ENCODE measurements at places on chromosomes 2 and 18.

DNA sequence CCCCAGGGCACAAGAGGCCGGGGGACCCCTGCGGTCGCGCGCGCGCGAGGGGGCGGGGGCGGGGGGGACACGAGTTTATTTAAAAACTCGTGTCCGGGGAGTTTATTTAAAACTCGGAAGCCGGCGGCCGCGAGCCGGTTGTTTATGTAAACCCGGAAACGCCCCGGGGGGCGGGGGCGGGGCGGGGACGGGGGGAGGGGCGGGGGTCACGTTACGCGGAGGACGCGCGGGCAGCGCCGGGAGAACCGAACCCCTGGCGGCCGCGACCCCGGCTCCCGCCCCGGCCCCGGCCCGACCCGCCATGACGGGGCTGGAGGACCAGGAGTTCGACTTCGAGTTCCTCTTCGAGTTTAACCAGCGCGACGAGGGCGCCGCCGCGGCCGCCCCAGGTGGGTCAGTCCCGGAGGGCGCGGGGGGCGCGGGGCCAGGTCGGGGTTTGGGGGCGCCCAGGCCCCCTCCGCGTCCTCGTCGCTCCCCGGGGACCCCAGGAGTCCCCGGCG lies 4.4 kb downstream of the NFATC1 start:
- DNase-seq = peak; percentile 65

- no peak for DNase-seq
These were observed 114.7 kb upstream of the DOCK10 start for GRCh38 chr2:225156853-225157451.

GRCh38 chr2:230016844-230017243 lies 51.9 kb downstream of the SLC16A14 start:
- no peak for DNase-seq

GRCh38 chr2:215594766-215595165 lies 158.9 kb upstream of the FN1 start:
- no peak for DNase-seq

GRCh38 chr18:61201511-61201910 lies 131.7 kb upstream of the CDH20 start:
- no peak for DNase-seq

- DNase-seq = no peak
These were observed 295.9 kb upstream of the LINC00305 start for GRCh38 chr18:64444819-64445218.

DNA sequence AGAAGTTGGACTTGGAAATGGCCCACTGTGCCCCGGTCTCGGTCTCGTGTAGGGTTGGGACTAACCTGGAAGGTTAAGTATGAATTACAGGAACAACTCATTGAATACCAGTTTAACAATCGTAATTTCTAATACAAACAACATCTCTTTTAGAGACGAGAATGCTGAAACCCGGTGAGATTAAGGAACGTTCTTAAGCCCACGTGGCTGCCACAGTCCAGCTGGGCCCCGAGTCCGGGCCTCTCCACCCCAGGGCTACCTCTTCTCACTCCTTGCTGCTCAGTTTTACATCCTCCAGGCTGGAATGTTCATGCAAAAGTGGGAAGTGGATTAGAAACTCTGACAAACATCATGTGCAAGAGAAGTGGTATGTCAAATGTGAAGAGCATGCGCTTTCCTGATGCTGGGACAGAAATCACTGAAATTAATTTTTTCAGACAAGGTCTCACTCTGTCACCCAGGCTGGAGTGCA lies 29.4 kb downstream of the NGEF start:
- DNase-seq = no peak

- no peak for DNase-seq
These were observed 54.7 kb upstream of the TGFA start for GRCh38 chr2:70608373-70608772.

GRCh38 chr2:178243961-178244360 lies 49.6 kb downstream of the OSBPL6 start:
- DNase-seq = no peak

GRCh38 chr2:95578539-95578938 lies 13.3 kb upstream of the TRIM43 start:
- no peak for DNase-seq

DNA sequence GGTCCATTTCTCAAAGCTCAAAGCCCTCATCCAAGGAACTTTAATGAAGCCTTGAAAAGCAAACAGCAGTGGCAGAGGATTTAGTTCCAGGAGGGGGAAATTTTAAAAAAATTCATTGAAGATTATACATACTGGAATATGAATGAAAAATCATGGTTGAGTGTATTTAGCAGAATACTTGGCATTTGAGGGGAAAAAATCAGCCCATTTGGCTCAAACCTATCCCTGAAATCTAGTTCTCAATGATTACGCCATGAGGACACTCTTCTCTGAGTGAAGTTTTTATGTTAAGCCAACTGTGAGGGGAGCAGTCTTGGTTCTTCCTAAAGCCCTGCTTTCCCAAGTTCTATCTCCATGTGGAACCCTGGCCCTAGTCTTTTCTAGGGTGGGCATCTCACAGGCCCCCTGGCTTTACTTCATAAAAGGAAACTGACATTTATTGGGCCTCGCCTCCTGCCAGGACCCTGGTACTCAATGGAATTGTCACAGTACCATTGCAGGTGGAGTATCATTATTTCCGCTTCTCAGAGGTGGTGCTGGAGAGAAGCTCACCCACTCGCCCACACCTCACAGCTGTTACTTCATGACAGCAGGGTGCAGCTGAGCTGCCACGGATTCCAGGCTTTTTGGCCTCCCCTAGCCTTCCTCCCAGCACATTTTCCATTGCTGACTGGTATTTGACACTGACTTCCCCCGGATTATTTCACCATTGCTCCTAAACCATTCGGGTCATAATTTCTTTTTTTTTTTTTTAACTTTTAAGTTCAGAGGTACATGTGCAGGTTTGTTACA lies 56.8 kb downstream of the NXPH2 start:
- no peak for DNase-seq

GRCh38 chr2:144213797-144214196 lies 306.1 kb downstream of the ZEB2 start:
- DNase-seq = no peak

- DNase-seq = no peak
These were observed 45.9 kb upstream of the TLK1 start for GRCh38 chr2:171206422-171207115.

DNA sequence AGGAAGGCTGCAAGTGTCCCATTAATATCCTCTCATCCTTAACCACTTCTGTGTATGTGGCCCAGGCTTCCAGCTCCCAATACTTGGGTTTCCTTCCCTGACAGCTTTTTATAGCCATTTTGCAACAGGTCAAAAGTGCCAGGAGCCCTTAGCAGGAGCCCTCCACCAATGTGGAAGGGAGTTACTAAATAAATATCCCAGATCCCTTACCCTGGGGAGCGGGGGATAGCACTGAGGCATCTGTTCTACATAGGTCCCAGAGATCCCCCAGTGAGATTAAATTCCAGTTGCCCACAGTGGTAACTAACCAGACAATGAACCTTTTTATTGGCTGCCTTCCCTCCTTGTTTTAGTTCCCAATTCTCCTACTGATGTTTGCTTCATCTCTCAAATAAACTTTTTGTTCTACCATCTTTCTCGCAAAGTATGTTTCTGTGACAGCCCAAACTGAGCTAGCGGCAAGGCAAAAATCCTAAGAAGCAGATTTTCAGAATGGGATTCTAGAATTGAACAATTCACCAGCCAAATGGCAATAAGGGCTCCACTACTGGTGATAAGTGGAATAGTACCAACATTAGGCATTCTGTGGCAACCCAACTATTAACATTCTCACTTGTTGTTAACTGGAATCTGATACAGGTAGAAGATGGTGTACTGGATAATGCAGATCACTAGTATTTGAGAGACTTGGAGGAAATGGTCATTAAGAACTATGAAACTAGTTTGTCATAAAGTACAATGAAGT lies 83.9 kb upstream of the MAPRE2 start:
- no peak for DNase-seq

GRCh38 chr2:135954020-135954601 lies 31.3 kb downstream of the DARS1 start:
- no peak for DNase-seq

- DNase-seq = no peak
These were observed 7.5 kb downstream of the LCLAT1 start for GRCh38 chr2:30454571-30454970.

- no peak for DNase-seq
These were observed 8.6 kb downstream of the KANSL1L start for GRCh38 chr2:210162466-210163124.
